ENCODE measurements at places on chromosomes 1 and 21.

DNA sequence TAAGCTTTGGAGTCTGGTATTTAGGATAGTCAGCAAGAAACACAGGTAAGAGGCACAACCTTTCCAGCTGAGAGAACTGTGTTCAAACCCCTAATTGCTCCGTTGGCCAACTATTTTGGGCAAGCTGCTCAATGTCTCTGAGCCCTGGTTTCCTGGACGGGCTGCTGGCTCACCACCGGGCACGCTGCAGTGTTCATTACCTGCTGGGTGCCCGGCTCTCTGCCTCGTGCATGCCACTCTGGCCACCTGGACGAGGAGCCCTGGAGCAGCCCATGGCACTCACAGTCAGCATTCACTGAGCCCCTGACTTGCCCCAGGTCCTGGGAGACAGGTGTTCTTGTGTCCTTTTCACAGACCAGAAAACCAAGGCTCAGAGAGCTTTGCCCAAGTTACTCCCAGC, 51.0 kb downstream of the DMRTB1 start:
- no peak for DNase-seq

DNA sequence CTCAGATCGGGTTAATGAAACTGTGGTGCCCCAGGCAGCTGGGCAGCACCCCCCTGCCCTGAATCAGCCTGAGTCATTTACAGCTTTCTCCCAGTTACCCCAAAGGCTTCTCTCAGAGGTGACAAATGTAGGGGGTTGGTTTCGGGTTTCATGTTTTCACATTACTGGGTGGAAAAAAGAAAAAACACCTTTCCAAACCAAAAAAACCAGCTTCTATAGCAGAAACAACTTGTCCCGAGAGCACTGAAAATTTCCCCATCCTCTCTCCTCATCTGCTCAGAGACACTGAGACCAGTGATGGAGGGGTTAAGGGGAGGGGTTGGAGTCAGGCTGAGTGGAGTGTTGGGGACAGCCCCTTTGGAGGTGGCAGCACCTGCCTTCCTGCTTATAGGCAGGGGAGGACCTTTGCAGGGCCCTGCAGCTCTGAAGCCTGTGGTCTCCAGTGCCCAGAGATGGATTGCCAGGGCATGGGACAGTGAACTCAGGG, 15.6 kb downstream of the UTP11 start:
- no peak for DNase-seq

GRCh38 chr21:41681348-41681801, 85.5 kb downstream of the RIPK4 start:
- no peak for DNase-seq

- DNase-seq: peak; percentile 26
Measured at GRCh38 chr21:41318218-41318617, 1.6 kb downstream of the FAM3B start.

- DNase-seq: no peak
Measured at GRCh38 chr1:66679140-66679539, 73.1 kb upstream of the DYNLT5 start.

- DNase-seq: no peak
Measured at GRCh38 chr1:168470901-168471431, 72.8 kb downstream of the XCL2 start.

- no peak for DNase-seq
Measured at GRCh38 chr1:31723828-31724359, 20.1 kb upstream of the COL16A1 start.

DNA sequence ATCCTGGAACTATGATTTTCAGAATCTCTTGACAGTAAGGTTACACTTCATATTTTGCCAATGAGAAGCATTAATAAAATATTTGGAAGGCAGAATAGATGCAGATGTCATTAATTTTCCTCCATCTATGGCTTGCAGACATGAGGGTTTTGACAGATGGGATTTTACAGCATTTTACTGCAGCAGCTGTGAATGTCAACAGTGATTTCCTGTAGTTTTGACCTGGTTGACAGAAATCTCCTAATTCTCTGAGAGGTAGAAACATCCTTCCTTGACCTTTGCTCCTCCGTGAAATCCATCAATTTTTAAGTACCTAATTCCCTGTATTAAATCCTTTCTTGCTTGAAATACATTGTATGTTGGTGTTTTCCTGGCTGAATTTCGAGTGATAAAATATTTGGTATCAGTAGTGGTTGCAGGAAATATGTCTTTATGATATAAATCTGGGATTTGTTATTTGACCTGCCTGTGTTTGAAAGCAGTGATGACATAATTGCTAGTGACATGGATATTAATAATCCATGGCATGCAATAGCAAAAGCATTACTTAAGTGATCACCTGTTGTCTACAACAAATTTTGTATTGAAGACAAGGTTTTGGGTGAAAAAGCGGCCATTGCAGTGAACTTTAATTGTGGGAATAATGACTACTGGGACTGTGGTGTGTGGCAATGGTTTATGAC, 73.9 kb downstream of the HLX start:
- DNase-seq: no peak

DNA sequence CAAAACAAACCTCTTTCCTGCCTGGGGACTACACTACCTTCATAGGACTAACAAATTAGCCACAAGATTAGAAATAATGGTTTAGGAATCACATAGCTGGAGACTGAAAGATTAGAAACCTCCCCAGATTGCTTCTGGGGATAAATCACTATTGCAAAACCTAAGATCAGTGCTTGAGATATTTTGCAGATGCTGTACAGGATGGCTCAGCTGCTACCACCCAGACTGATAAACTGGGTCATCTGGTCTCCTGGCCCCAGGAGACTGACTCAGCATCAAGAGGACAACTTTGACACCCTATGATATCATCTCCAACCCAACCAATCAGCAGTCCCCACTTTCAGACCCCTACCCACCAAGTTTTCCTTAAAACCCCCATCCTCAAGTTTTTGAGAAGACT, 137.0 kb downstream of the LRRC53 start:
- DNase-seq: no peak

- no peak for DNase-seq
Measured at GRCh38 chr1:17545356-17545755, 5.9 kb downstream of the ARHGEF10L start.

DNA sequence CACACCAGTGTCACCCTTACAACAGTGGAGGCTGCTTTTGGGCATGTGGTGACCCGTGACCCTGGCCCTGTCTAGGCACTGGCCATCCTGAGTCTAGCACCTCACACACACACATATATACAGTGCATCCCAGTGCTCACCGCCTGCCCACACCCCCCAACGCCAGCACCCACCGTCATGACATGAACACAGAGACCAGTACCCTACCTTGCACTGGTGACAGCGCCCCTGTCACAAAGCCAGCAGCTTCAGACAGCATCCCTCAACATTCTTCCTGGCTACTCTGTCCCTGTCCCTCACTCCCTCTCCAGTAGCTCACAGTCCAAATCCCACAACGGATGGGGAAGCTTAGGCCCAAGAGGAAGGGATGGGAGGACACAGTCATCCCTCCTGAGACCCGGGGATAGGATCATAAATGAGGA, 27.1 kb downstream of the AHDC1 start:
- no peak for DNase-seq

DNA sequence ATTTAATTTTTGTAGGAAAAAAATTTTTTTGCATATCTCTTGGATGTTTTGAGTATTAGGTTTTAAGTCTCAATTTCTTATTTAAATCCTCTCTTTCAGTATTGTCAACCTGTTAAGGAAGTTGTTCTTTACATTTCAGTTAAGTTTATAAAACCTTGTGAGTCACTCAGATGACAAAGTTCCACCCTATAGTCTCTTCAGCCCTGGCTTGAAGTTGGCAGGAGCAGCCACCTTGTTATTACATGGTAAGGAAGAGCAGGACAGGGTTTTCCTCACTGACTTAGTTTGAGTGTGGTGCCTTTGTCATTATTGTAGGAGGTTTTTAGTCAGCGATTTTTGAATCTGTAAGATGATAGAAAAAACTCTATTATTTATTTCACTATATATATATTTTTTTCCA, 2143.9 kb downstream of the MRPL39 start:
- DNase-seq: no peak

- no peak for DNase-seq
Measured at GRCh38 chr1:185526344-185527307, 207.6 kb upstream of the HMCN1 start.

DNA sequence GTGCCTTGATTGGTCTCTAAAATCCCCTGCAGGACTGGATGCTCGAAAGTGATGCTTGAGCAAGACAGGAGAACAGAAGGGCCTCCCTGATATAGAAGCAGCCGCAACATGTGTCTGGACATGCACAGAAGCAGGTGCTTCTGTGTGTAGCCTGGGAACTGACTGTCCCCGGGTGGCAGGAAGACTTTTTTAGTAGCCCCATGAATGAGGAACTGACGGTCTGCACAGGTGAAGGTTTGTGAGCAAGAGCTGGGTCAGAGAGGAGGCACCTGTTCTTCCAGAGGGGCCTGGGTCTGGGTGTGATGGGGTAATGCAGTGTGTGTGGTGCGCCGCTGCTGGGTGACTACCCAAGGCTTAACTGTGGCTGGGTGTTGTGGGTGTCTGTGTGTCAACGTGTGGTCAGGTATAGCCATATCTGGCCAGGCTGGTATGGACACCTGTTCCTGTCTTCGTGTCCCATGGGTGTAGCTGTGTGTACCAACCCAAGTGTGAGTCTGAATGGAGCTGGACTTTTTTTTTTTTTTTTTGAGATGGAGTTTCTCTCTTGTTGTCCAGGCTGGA, 39.1 kb upstream of the FOXO6 start:
- no peak for DNase-seq

DNA sequence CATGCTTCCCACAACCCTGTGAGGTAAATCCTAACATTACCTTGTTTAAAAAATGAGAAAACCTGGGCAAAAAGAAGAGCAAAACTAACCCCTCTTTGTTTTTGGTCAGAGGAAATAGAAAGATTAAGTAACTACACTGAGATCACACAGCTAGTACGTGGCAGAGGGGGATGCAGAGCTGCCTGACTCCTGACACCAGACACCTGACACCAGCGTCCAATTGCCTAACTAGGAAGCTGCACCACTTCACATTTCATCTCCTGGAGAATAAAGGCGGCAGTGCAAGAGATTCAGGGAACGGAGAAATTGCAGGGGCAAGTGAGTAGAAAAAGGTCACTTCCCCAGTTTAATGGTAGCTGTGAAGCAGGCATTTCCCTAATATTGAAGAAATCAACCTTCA, 229.3 kb upstream of the PTBP2 start:
- peak; percentile 39 for DNase-seq

DNA sequence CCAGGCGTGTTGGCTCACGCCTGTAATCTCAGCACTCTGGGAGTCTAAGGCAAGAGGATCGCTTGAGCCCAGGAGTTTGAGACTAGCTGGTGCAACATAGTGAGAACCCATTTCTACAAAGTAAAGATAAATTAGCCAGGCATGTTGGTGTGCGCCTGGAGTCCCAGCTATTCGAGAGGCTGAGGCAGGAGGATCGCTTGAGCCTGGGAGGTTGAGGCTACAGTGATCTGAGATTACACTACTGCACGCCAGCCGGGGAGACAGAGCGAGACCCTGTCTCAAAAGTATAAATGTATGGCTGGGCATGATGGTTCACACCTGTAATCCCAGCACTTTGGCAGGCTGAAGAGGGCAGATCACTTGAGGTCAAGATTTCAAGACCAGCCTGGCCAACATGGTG, 51.5 kb upstream of the LBR start:
- DNase-seq: no peak

DNA sequence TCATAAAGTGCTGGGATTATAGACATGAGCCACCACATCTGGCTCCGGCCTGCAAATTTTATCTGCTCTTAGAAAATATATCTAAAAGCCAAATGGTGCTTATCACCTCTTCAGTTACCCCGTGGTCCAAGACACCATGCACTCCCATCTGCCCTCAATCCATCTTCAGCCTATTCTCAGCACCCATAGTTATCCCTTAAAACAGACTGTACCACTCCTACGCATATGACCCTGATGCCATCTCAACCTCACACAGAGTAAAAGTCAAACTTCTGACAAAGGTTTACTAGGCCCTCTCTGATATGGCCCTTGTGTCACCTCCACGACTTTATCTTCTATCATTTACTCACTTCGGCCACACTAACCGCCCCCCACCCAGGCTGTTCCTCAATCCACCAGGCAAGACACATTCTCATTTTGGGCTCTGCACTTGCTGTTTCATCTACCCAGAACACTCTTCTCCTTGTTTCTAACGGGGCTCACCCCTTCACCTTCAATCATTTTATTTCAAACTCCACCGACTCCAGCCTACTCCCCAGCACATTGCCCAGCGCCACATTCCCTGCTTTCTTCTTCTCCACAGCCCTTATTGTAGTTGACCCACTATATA, 33.0 kb downstream of the USP48 start:
- no peak for DNase-seq

GRCh38 chr1:62362926-62363325, 43.7 kb upstream of the KANK4 start:
- DNase-seq: no peak

DNA sequence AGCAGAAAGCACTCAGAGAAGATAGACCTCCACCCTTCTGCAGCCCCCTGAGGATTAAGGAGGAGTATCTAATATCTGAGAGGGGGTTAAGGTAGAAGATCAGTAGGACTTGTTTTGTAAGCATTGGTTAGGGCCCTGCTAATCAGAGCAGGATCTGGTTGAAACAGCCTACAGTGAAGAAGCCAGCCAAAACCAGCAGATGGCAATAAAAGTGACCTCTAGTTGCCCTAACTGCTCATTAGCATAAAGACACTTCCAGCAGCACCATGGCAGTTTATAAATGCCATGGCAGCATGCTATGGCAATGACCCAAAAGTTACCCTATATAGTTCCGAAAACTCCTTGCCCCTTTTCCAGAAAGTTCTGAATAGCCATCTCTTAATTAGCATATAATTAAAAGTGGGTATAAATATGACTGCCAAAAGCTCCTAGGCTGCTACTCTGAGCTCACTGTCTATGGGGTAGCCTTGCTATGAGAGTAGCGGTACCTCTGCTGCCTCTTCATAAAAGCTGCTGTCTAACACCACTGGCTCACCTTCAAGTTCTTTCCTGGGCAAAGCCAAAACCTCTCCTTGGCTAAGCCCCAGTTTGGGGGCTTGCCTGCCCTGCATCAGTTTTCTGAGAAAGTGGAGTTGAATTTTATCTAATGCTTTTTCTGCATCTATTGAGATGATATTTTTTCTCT, 254.2 kb downstream of the PAPPA2 start:
- no peak for DNase-seq

DNA sequence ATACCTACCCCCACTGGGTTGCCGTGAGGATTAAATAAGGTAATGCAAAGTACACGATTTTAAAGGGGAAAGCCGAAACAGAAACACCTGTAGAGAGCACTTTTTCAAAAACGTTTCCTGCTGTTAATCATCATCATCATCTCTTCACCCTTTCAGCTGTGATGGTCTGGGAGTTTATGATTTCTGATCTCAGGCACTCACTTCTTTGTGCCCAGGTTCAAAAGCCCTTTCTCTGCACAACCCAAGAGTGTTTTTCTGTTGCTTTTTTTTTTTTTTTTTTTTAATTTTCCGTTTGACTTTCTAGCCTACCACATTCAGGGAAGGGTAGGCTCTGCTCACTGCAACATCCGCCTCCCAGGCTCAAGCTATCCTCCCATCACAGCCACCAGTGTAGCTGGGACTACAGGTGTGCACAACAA, 936 bp upstream of the UBXN11 start:
- DNase-seq: no peak

GRCh38 chr1:91501971-91502671, 1.5 kb downstream of the CDC7 start:
- DNase-seq: no peak
